ENCODE measurements at places on chromosomes 3 and 15.

DNA sequence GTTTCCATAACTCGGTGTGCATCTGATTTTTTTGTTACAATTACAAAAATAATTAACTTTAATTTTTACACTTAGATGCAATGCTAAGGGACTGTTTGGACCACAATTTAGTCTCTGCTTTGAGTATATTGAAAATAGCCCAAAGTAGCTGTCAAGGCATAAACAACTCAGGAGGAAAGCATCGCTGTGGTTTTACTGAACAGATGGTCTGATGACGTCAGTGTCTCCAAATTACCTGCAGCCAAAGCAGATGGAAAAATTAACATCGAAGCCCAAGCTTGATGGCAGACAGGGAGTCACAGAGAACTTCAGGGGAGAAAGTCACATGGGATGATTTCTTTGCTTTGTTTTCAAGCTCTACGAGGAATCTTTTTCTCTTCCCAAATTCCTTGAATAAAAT lies 83.1 kb upstream of the PLCL2 start:
- no peak for DNase-seq

- no peak for DNase-seq
Observed at GRCh38 chr3:9074079-9074478, 110.8 kb upstream of the RAD18 start.

DNA sequence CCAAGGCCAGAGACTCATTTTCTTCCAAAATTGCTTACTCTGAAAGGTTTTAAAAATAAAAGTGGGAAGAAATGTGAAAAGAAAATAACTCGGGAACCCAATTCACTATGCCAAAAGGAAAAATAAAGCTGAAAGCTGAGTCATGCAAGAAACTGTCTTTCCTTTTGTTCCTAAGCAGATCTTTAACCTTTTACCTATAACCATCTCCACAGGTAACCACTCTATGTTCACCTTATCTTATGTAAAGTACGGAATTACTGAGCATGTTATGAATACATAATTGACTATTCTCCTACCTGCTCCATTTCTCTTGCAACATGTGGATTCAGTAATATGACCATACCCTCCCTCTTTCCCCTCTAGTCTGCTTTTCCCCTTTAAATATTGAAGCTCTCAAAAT lies 62.0 kb downstream of the MINDY4B start:
- no peak for DNase-seq

GRCh38 chr3:14031271-14031670 lies 93.4 kb downstream of the CHCHD4 start:
- no peak for DNase-seq

DNA sequence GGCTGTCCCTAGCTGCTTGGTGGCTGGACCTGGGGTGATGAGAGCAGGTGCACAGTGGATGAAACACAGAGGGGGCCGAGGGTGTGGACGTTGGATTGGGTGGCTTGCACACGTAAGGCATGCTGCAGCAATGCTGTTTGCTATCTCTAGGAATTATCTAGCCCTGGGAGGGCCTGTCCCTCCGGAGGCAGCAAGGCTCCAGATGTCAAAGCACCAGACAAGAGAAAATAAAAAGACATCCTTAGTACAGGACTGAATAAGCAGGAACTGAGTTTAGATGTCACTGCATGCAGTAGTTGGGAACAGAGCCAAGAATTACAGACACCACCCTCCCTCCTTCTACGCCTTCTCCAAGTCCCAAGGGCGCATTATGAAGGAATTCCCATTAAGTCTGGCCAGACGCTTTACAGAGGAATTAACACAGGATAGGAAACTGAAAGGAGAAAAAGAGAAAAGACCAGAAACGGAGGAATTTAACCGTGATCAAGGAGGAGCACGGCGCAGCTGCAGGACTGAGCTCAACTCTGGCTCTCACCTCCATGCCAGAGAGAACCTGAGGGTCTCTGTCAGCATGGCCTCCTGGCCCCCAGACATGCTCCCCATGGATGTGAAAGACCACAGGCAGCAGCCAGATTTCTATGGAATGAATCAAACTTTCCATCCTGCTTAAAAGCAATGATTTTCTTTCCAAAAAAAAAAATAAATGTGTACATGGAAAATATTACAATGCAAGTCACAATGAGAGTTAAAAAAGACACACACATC lies 13.8 kb downstream of the ATP10A start:
- DNase-seq = no peak

DNA sequence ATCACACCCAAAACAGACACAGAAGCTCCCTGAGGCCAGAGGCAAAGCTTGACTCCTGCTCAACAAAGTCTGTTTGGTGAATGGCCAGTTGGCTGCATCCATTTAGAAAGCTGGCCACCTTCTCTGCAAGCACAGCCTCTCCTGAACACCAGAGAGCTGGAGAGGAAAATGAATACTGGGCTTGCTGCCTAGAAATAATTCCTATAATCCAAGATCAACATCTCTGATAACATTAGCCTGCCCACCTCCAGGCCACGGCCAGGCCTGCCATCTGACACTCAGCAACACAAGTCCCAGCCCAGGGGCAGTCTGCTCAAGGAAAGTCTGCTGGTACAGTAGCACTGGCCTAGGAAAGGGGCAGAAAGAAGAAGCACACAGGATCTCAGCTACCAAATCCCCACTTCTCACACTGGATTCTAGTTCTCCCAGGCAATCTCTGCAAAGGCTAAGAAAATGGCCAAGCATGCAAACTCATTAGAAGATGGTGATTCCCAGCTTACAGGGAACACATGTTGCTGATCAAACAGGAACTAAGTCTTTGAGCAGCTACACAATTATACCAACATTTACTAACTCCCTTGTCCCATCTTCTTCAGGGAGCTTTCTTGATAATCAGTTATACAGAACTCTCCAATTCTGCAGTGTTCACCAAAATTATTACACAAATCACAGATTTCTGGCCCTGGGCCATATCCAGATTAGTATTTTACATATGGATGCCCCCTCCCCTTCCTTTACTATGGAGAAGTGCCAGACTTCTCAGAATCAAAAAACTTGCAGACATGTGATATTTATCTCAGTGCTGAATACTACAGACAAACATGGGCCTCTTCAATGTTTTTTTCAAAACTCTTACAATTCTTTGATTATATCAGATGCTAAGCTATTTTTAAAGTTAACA lies 9.9 kb downstream of the TBC1D2B start:
- DNase-seq = no peak

- DNase-seq = no peak
Observed at GRCh38 chr3:58585994-58586393, 8.8 kb upstream of the FAM107A start.

- DNase-seq = no peak
Observed at GRCh38 chr3:144381607-144382006, 410.0 kb downstream of the DIPK2A start.

GRCh38 chr3:11195721-11196332 lies 41.5 kb downstream of the HRH1 start:
- DNase-seq = no peak

DNA sequence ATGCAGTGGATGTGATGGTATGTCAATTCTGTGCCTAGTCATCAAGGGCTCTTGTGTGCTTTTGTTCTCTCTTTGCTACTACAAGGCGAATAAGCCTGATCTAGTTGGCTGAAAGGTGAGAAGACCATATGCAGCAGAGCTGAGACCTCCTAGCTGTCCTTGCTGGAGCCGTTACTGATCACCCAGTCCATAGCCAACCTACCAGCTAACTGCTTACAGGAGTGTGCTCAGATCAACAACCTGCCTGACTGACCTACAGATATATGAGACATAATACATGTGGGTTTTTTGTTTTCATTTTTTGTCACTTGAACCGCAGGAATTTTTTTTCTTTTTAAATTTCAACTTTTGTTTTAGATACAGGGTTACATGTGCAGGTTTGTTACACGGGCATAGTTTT lies 22.8 kb downstream of the OXSM start:
- no peak for DNase-seq

GRCh38 chr15:84750583-84751092 lies 2.2 kb downstream of the ZNF592 start:
- no peak for DNase-seq

DNA sequence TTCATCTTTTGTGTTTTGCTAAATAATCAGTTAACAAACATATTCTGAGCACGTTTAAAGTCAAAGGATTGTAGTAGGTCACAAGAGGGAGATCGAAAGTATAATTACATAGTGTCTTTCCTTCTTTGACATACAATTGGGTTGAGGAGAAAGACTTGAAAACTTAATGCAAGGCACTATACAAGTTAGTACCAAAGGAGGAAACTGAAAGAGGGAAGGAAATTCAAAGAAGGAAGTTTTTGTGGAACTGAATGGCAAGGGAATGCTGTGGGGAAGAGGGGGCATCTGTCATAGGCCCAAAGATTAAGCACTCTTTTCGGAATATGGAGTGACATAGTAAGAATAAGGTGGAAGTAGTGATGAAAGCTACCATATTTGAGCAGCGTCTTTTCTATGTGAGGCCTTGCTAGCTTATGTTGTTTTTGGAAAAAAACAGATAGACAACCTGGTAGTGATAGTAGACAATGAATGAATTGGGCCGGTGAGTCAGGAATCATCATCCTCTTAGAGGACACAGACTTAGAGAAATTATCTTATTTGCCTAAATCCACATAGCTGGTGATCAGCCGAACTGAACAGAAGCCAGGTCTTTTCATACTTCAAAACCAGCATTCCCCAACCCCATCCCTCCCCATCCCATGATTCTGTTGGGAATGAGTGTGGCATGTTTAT lies 10.2 kb downstream of the MBNL1 start:
- no peak for DNase-seq

- DNase-seq = no peak
Observed at GRCh38 chr3:32493437-32494414, 8.9 kb downstream of the CMTM6 start.

- DNase-seq = no peak
Observed at GRCh38 chr3:58835086-58835485, 168.5 kb upstream of the FAM3D start.

GRCh38 chr3:116338713-116339112 lies 106.6 kb downstream of the LSAMP start:
- no peak for DNase-seq

DNA sequence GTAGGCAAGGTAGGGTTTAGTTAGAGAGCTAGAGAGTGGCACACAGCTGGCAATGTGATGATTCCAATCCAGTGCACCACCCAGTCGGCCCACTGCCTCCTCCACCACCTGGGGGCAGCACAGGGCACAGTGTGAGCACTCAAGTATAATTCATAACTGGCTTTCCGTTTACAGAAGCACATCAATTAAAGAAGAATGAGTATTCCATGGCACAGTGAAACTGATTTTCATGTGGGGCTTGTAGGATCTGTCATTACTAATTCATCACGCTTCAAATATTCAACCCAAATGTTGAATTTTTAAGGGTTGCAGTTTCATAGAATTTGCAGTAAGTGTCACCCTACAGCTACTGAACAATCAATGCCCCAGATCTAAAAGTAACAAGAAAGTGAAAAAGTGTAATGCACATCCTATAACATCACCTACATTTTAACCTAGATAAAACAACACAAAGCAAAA lies 149.9 kb downstream of the IGSF11 start:
- peak; percentile 67 for DNase-seq

- no peak for DNase-seq
Observed at GRCh38 chr15:67843571-67844387, 3.9 kb upstream of the RNU6-1 start.

GRCh38 chr15:69749797-69750196 lies 297.2 kb downstream of the RPLP1 start:
- no peak for DNase-seq

GRCh38 chr3:38117748-38118420 lies 19.0 kb downstream of the ACAA1 start:
- peak; percentile 47 for DNase-seq

DNA sequence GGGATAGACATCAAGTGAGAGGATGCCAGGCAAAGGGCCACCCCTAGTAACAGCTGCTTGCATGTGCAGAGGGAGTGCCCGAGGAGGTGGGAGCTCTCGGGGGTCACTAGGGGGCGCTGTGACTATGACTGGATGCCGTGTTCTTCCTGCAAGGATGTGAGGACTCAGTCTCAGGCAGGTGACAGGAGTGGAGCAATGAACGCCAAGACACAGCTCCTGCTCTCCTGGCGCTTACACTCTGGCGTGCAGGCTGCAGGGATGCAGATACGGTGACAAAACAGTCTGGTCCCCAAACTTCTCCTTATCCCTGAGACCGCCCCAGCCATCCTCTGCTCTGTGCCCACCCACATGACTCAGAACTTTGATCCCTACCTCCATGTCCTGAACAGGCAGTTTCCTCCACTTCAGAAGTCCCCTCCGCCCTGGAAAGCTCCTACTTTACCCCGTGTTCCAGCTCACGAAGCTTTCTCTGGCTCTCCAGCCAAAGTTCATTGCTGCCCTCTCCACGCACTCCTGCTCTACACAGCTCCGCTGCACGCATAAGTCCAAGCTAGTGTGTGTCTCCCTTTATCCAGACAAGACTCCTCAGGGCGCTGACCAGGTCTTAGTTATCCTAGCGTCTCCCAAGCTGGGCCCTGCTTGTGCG lies 14.7 kb downstream of the RHOV start:
- peak; percentile 73 for DNase-seq

DNA sequence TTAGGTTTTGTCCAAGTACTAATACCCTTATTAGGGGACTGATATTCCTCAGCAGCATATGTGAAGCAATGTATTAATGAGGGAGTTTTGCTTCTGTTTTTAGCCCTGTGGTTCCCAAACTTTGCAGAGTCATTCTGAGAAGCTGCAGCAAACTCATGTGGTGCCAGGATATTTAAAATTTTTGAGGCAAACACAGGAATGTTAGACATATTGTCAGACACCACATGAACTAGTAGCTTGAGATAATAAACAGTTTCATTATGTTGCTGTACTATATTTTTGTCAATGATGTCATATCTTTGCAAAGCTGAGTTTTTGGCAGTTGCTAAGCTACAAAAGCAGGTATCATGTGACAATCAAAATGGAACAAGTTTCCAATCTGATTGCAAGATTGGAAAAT lies 36.6 kb downstream of the ATP6V1A start:
- no peak for DNase-seq

GRCh38 chr15:23648920-23649515 lies 1.4 kb upstream of the MAGEL2 start:
- DNase-seq = no peak

DNA sequence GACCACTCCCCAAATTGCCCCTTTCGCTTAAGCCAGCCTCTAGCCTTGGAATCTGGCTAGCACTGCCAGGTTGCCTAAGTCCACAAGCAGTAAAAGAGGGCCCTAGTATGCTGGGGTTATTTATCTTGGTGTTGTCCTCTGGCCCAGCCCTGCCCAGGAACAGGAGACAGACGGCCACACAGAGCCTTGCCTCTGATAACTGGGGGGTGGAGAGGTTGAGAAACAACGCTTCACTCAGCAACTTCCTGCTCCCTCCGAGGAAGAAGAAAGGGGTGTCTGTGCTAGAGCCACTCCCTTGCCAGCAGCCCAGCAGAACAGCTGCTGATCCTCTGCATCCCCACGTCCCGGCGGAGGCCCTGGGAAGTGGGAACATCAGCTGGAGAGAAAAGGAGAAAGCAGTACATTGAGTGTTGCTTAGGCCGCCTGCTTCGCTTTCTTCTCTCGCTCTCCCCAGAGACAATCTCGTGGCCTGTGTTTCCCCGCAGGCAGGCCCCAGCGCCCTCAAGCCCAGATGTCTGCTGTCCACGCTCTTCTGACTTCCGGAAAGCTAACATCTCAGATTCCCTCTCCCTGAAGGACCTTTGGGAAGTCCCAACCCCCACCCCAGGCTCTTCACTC lies 22.6 kb upstream of the C3orf70 start:
- no peak for DNase-seq

GRCh38 chr3:123787133-123787532 lies 97.0 kb downstream of the MYLK start:
- no peak for DNase-seq

GRCh38 chr3:136250903-136251460 lies 842 bp downstream of the PCCB start:
- no peak for DNase-seq
